HTR-8/SVneo (cell line): ENCODE measurements at places on chromosomes 1 and 21.

DNA sequence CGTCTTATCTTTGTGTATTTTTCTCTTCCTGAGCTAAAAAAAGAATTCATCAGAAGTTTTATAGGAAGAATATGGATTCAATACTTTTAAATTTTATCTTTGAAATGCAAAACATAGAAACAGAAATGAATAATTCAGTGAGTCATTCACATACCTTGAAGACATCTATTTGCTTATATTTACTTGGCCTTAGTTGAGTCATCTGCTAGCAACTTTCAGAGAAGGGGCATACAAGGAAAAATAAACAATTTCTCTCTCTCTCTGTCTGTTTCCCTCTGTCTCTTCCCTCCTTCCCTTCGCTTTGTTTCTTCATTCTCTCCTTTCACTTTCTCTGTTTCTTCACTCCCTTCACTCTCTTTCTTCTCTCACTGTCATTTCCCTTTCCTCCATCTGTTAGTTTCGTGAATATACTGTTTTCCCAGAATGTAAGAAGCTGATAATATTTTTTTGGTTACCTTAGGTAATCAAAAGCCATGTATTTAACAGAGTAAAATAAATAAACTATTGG lies 477.2 kb downstream of the BRINP3 start:
- DNase-seq: no peak

- DNase-seq: no peak
These were observed 14.0 kb downstream of the OLFML2B start for GRCh38 chr1:162009501-162010174.

DNA sequence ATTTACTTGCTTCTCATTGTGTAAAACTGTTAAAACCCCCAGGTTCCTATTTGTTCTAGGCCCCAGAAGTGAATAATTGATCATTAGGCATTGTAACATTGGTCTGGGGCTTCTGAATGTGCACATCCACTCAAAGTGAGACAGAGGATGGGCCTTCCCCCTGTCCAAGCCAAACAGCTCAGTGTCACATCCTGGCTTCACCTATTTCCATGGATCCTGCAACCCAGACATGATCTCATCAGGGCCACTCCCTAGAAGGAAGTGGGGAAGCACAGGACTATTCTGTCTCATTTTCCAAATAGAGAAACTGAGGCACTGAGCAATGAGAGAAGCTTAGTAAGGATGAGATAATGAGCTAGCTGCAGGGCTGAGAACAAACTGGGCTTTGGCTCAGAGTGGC lies 47.4 kb upstream of the TSPAN2 start:
- no peak for DNase-seq

DNA sequence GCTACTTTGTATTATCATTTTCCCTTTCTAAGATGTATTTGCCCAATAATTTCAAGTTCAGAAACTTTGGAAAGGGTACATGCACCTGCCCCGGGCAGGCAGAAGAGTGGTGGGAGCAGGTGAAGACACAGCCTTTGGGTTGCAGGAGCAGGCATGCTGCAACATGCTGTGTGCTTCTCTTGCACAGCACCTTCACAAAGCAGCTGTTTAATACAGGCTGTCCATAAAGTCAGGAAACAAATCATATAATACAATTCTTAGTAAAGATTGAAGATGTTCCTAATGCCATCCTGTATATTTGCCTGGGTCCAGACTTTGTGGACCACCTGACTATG lies 182.9 kb downstream of the ZNF281 start:
- DNase-seq: no peak

DNA sequence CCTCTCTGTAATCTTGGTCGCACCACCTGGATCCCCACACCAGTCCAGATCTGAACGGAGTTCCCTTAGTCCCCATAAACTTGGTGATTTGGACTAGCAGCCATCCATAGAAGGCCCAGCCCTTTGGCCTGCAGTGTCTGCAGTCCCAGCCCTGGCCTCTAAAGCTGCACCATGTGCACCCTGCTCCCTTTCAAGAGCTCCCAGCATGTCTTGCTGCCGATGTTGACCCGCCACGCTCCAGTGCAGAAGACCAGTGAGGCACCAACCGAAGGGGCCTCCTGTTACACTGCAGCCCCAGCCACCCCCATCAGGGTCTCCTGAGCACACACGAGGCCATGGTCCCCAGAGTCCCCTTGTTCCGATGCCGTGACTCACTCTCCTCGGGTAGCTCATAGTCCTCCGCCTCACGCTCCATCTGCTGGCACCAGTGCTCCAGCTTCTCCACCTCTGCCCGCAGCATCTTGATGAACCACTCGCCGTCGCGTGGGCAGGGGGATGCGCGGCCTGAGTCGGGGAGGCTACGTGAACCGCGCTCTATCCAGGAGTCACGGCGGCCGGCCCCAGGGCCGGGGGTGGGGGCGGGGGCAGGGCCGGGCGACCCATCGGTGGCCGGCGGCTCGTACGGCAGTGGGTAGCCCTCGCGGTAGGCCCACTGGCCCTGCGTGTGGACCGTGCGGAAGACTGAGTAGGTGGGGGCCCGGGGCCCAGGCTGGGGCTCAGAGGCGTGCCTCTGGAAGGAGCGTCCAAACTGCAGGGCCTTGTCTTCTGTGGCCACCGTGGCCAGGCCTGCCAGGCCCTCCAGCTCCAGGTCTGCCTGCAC lies 8.9 kb upstream of the SMIM12 start:
- no peak for DNase-seq

DNA sequence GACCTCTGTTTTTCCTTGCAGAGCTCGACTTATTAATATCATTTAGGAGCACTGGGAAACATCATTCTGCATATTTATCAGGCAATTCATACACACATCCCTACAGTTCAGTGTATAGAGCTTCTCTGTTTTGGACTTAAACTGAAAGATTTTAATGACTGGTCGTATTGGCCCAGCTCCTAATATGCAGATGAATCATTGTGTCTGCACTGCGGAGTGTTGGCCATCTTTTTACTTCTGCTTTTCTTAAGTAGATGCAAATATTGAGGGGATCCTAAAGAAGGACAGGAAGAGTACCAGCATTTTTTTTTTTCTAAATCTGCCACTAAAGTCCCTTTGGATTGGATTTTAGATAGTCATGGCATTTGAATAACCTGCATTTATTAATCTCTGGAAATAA lies 154.8 kb downstream of the BACH1 start:
- no peak for DNase-seq

DNA sequence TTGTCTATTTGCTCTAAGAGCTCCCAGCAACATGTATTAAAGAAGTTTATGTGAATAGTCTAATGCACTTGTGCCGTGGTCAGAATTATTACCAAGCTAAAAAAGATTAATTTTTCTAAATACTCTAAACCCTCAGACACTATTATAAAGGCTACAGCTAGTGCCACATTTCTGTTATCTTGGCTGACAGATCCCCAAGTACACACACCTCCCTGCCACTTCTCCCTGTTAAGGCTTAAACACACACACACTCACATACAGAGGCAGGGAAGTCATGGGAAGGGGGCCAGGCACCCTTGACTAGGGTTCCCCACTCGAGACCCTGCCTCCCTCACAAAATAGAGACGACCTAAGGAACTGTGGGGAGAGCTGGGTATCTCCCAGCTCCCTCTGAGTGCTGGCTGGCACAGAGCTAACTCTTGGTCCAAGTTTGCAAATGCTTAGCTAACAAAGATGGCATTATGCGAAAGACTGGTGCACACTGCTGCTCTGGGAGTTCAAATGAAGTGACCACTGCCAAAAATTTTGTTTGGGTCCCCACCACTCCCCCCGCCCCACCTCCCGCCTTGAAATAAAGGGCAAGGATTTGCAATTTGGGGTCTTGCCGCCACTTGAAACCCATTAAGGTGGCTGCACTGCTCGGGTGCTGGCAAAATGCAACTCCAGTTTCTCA lies 9.8 kb downstream of the SSBP3 start:
- DNase-seq: no peak

GRCh38 chr1:86195281-86195680 lies 38.7 kb upstream of the COL24A1 start:
- no peak for DNase-seq

- peak; percentile 8 for DNase-seq
These were observed 49.7 kb downstream of the PBX1 start for GRCh38 chr1:164608651-164609057.

DNA sequence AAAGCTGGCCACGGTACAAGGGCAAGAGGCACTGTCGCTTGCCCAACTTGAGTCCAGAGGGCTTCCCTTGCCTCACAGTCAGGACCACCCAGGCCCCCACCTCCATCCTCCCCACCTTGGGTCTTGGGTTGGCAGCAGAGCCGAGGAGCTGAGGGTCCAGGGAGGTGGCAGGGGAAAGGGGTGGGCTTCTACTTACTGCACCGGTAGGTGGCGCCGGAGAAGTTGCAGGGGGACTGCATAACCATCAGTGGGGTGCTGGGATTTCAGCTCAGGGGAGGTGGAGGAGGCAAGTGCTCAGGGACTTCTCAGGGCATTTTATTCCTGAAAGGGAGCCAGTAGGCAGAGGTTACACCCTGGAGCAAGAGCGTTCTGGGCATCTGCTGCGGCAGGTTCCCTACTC lies 44.0 kb downstream of the TRIM62 start:
- DNase-seq: peak; percentile 27

DNA sequence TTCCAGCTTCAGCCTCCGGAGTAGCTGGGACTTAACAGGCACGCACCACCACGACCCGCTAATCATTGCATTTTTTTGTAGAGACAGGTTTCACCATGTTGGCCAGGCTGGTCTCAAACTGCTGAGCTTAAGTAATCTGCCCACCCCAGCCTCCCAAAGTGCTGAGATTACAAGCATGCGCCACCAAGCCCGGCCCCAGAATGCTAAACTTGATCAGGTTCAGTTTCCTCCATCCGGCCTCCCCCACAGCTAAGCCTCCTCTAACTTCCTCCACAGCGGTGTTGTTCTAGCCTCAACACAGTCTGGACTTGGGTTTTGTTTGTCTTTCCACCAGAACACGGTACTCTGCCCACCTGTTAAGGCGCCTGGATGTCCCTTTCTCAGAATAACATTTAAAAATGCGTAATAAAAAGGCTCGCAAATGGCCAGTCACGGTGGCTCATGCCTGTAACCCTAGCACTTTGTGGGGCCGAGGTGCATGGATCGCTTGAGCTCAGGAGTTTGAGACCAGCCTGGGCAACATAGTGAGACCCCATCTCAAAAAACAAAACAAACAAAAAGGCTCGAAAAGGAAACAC lies 2.4 kb downstream of the PARP1 start:
- DNase-seq: no peak

GRCh38 chr1:86030180-86030579 lies 126.4 kb downstream of the COL24A1 start:
- DNase-seq: no peak

DNA sequence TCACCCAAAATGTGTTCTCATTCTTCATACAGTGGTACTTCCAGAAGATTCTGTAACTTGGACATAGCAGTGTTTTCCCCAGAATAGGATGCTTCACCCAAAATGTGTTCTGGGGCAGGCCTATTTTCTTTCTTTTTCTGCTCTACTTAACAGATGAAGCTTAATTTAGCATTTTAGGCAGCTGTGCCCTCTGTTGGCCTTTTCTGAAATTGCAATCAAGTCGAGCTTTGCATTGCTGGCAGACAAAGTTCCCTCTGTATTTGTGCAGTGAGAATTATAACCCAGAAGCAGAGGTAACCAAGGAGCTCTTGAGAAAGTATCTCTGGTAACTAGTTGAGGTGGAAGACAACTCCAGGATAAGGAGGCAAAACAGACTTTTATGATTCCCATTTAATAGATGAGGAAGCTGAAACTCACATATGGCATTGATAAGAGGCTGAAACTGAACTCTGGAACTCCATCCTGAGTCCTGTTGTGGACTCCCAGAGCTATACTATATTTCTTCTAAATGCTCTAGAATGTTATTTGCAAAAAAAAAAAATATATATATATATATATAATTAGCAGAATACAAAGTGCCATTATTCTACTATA lies 50.3 kb upstream of the L1TD1 start:
- DNase-seq: peak; percentile 27

DNA sequence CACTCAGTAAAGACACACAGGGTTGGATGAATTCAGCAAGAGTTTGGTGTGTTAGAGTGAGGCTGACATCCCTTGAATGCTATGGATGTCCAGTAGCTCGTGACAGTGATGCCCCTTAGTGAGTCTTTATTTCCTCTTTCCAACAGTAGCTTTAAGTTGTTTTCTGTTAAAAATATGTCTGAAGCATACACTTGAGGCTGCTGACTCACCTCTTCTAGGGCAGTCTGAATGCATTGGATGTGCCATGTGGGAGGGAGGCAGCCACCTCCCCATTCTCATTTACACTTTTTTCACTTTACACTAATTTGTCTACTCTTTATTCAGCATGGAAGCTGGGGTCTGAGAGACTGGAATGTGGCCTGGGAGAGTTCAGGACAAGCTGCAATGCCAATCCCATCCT lies 17.6 kb downstream of the NOS1AP start:
- DNase-seq: no peak

GRCh38 chr1:173042806-173043205 lies 7.9 kb downstream of the TNFSF18 start:
- DNase-seq: peak; percentile 18

- no peak for DNase-seq
These were observed 52.6 kb downstream of the CD34 start for GRCh38 chr1:207858281-207858680.

- DNase-seq: no peak
These were observed 5.1 kb downstream of the GORAB start for GRCh38 chr1:170536924-170537551.

GRCh38 chr1:103275725-103276124 lies 167.4 kb upstream of the COL11A1 start:
- DNase-seq: no peak

DNA sequence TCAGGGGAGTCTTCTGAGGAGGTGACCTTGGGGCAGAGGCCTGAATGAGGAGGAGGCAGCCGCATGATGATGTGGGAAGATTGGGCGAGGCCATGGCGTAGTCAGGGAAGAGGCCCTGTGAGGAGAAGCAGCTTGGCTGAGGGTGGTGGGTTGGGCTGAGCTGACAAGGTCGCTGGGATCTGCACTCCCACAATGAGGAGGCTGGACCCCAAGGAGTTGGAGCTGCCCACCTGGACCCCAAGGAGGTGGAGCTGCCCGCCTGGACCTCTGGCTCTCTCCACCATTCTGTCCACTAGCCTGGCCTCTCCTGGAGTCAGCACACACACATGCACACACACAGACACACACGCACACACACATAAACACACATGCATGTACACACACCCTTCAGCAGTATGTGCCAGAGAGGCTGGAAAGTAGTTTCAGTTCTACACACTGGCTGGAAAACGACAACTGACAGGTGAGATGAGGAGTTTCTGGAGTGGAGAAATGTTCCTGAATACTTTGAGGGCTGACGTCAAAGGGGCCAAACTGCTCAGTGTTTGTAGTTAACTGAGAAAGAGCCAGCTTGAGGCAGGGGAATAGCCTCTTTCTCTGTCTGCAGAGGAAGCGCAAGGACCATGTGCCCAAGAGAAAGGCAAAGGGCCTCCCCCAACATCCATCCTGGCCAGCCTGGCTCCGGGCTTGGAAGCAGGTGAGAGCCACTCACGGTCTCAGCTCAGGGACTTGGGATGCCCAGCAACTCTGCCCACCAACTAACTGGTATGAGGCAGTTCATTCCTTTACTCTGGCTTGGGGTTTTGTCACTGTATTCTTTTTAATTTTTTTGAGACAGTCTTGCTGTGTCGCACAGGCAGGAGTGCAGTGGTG lies 7.1 kb downstream of the SMPDL3B start:
- DNase-seq: no peak

DNA sequence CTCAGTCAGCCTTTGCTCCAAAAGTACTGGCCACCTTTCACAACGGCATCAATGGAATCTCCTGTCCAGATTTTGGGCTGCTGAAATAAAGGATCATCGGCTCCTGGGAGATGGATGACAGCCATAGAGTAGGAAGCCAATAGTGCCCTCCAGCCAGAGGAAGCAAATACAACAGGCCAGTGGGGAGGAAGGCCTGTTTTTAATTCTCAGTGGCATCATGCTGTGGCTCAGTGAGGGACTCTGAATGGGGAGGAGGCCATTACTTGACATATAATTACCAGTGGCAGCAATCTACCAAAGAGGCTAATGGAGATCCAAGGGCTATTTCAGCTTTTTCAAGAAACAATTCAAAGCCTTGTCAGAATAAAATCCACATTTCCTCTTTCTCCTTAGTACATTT lies 26.7 kb downstream of the COLGALT2 start:
- DNase-seq: no peak
